ENCODE measurements at places on chromosomes 7 and 10. TPM values are rescaled to one million over a fixed set of nuclear protein-coding genes. Genes with fewer than 3 reads are reported as not detected.

Gene ZNF467
- 1.9 TPM for total RNA-seq

Gene PRF1
- total RNA-seq = not detected

Gene IRF5
- total RNA-seq = not detected

Gene GLI3
- total RNA-seq = 141 TPM

Gene HOXA10
- total RNA-seq = not detected

Gene TMEM176A
- total RNA-seq = 2.0 TPM

Gene OR6V1
- not detected for total RNA-seq

Gene SLC26A5
- not detected for total RNA-seq

Gene PRLHR
- total RNA-seq = not detected

Gene DENND2A
- total RNA-seq = 29.8 TPM

DNA sequence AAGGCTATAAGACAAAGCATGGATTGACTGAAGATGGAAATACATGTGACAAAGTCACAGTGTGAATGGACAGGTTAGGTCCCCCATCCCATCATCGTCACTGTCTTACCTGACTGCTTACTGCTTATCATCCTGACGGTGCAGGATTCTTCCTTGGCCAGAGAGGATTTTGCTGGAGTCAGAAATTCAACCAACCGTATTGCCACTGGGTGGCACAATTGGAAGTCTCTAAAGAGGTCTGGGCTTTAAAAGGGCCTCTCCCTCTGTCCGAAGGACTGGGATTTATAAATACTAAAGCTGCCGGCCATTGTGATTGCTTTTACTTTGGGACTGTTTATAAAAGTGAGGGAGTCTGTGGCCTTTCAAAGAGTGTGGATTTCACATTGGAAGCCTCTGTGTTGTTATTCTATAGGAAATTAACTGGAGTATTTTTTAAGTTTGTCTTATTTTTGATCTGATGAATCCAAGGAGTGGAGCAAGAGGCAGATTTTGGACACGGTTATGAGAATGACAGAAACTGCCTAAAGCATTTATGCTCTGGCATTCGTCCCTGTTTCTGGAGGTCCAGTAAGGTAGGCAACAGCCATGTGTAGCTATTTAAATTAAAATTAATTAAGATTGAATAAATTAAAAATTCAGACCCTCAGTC is 113.3 kb upstream of the CREB5 start:
- DNase-seq = peak; percentile 22
- peaks cover 6% of the 10 kb centered on the region for H3K4me1 ChIP-seq
- peaks cover 5% of the 10 kb centered on the region for H3K27me3 ChIP-seq
- no peaks in the 10 kb centered on the region for H3K36me3 ChIP-seq

DNA sequence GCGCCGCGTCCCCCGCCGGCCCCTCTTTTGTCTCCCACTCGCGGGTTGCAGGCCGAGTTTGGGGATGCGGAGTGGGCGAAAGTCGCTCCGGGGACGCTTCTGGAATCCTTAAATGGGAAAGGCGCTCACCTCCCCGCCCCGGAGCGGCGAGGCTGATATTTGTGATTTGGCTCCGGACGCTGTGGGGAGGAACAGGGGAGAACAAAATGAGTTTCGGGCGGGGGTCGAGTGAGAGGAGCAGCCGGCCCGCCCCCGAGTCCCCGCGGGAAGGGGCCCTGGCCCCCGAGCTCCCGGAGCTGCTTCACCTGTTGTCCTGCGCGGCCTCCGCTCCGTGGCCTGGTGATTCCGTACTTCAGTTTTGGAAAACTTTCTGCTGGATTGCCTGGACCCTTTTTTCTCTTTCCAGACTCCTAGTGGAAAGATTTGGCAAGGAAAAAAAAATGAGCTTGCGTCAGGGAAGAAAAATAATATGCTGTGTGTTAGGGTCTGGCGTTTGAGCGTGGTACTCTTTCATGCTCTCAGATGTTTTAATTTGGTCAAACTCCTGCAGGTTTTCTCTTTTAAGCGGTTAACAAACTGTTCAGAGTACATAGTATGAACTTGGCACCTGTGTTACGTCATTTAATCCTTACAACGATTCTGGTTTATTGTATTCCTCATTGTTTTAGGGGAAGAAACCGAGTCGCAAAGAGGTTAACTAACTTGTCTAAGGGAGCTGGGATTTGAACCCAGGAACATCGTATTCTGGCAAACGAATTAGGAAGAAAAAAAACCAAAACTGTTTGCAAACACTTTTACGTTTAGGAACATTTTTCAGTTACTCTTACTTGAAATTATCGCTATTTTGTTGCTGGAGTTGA is 924 bp downstream of the BMPR1A start:
- DNase-seq = peak; percentile 29
- H3K27ac ChIP-seq = peak overlapping the region; percentile 80
- peak overlapping the region; percentile 98 for H3K4me3 ChIP-seq
- H3K4me1 ChIP-seq = peaks cover 70% of the 10 kb centered on the region

DNA sequence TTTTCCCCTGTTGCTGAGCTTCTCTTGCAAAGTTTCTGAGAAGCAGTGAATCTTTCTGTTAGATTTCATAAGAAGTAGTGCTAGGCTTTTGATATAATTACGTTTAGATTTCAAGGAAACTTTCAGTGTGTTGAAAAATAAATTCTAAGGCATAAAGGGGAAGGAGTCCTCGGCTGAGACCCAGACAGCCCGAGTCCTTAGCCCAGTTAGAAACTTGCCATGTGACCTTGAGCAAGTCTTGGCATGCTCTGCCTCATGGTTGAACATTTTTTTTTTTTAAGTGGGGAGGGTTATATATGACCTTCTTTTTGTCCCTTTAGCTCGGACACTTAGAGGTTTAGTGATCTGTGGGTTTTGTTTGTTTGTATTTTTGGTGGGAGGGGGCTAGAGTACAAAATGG is 117.5 kb downstream of the TCF7L2 start:
- no peak for DNase-seq
- no peak overlapping the region for H3K27ac ChIP-seq
- no peak overlapping the region for H3K4me3 ChIP-seq
- H3K27me3 ChIP-seq = no peaks in the 10 kb centered on the region
- H3K4me1 ChIP-seq = peaks cover 9% of the 10 kb centered on the region

- no peak for DNase-seq
- no peaks in the 10 kb centered on the region for H3K4me1 ChIP-seq
- H3K27ac ChIP-seq = no peak overlapping the region
These were observed 269.7 kb downstream of the AGMO start for GRCh38 chr7:15292138-15292537.

GRCh38 chr7:36650766-36651312 is 73.5 kb downstream of the AOAH start:
- H3K4me1 ChIP-seq = peaks cover 32% of the 10 kb centered on the region
- no peak for DNase-seq
- no peaks in the 10 kb centered on the region for H3K27me3 ChIP-seq
- no peak overlapping the region for H3K4me3 ChIP-seq
- H3K36me3 ChIP-seq = no peaks in the 10 kb centered on the region

DNA sequence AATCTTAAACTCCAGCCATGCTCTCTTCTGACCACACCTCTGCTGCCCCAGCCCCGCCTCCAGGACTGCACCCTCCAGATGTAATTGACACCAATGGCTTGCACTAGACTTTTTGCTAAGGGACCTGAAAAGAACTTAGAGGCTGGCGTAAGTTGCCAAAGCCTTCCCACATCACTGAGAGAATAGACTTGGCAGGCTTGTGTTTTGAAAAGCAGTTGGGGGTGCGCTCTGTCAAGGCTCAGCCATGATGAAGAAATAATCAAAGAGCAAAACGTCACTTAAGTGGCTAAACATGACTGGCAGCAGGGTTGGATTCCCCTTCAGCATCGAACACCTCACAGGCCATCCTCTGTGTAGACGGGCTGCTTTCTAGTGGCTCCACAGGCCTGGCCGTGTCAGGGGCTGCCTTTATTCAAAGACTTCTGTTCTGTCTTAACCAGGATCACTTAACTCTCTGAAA is 195.2 kb upstream of the C7orf33 start:
- DNase-seq = no peak
- peaks cover 3% of the 10 kb centered on the region for H3K36me3 ChIP-seq
- no peak overlapping the region for H3K4me3 ChIP-seq

DNA sequence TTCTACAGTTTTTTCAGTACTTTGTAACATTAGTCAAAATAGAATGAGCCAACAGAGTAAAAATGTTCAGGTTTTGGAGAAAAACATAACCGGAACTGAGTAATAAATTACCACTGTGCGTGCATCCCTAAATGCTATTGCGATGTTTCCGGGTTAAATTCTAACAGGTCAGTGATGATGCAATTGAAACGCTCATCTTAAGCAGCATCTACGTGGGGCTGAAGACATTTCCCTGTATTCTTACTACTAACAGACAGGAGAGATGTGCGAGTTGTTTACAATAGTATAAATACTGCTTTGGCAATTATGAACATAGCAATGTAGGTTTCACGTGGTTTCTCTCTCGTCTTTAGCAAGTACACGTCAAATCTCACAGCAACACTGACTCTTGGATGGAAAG is 149.4 kb downstream of the USP6NL start:
- no peak overlapping the region for H3K4me3 ChIP-seq
- no peak overlapping the region for H3K27ac ChIP-seq
- no peaks in the 10 kb centered on the region for H3K27me3 ChIP-seq
- peaks cover 3% of the 10 kb centered on the region for H3K4me1 ChIP-seq

DNA sequence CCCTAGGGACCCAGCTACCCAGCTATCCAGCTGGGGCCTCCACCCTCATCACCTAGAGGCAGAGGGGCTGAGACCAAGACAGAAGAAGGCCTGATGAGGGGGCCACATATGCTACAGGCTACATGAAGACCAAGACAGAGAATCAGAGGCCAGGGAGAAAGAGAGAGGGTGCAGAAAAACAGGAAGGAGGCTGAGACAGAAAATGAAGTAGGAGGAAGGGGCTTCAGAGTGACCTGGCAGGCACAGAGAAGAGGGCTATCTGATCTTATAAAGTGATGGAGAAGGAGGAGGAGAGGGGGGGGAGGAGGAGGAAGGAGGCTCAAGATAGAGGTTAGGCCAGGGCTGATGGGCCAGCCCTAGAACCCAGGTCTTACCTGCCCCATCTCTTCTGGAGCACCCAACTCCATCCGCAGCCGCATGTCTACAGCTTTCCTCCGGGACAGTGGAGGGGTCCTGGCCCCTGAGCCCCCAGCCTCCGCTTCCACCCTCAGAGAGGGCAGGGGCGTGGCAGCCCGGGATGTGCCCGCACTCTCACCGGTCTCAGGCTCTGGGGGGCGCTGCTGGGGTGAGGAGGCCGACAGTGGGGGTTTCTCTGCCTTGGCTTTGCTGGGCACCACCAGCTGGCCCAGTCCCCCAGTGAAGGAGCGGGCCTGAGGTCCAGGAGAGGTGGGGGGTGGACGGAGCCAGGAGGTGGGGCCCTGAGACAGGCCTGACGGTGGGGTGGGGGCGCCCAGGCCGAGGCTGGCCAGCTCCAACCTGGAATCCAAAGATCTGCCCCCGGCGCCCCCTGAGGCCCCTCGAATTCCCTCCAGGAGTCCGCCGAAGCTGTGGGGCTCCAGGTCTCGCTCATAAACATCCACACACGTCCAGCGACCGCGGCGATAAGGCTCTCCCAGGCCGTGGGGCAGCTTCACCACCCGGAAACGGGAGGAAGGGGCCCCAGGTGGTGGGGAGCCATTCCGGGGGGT is 1.8 kb downstream of the TSC22D4 start:
- peaks cover 32% of the 10 kb centered on the region for H3K4me1 ChIP-seq
- H3K36me3 ChIP-seq = no peaks in the 10 kb centered on the region
- DNase-seq = no peak
- peak overlapping the region; percentile 88 for H3K4me3 ChIP-seq
- H3K27ac ChIP-seq = no peak overlapping the region

GRCh38 chr7:2198206-2198605 is 34.5 kb downstream of the MAD1L1 start:
- H3K4me1 ChIP-seq = peaks cover 2% of the 10 kb centered on the region
- peaks cover 25% of the 10 kb centered on the region for H3K36me3 ChIP-seq
- no peaks in the 10 kb centered on the region for H3K27me3 ChIP-seq
- no peak for DNase-seq
- no peak overlapping the region for H3K27ac ChIP-seq
- no peak overlapping the region for H3K4me3 ChIP-seq

- H3K27ac ChIP-seq = peak overlapping the region; percentile 63
- peak; percentile 75 for DNase-seq
- peaks cover 2% of the 10 kb centered on the region for H3K27me3 ChIP-seq
- peaks cover 44% of the 10 kb centered on the region for H3K4me1 ChIP-seq
- H3K4me3 ChIP-seq = peak overlapping the region; percentile 90
These were observed 2.0 kb upstream of the LZTS2 start for GRCh38 chr10:100997360-100998182.

DNA sequence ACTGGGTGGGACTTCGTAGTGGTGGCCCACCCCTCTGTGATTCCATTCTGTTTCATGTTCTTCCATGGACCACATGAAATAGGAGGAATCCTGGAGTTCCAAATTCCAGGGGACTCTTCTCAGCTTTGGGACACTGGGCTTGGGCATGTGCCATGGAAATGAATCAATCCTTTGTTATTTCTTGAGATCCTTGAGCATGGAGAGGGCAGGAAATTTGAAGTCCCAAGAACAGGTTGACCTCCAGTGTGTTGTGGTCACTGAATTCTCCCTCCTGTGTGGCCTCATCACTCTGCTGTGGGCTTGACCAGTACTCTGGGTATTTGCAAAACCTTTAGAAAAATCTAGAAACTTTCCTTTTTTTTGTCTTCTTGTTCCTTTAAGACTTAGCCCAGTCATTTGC is 22.7 kb downstream of the TACR2 start:
- peaks cover 16% of the 10 kb centered on the region for H3K4me1 ChIP-seq
- no peak for DNase-seq
- no peak overlapping the region for H3K27ac ChIP-seq
- H3K4me3 ChIP-seq = no peak overlapping the region

- no peaks in the 10 kb centered on the region for H3K36me3 ChIP-seq
- peaks cover 27% of the 10 kb centered on the region for H3K4me1 ChIP-seq
- H3K27me3 ChIP-seq = no peaks in the 10 kb centered on the region
- H3K4me3 ChIP-seq = no peak overlapping the region
These were observed 185.4 kb downstream of the DNAJB6 start for GRCh38 chr7:157522189-157522588.

GRCh38 chr7:26183545-26184280 is 16.8 kb downstream of the HNRNPA2B1 start:
- peaks cover 44% of the 10 kb centered on the region for H3K4me1 ChIP-seq
- peaks cover 25% of the 10 kb centered on the region for H3K36me3 ChIP-seq
- H3K4me3 ChIP-seq = peak overlapping the region; percentile 52
- DNase-seq = no peak

DNA sequence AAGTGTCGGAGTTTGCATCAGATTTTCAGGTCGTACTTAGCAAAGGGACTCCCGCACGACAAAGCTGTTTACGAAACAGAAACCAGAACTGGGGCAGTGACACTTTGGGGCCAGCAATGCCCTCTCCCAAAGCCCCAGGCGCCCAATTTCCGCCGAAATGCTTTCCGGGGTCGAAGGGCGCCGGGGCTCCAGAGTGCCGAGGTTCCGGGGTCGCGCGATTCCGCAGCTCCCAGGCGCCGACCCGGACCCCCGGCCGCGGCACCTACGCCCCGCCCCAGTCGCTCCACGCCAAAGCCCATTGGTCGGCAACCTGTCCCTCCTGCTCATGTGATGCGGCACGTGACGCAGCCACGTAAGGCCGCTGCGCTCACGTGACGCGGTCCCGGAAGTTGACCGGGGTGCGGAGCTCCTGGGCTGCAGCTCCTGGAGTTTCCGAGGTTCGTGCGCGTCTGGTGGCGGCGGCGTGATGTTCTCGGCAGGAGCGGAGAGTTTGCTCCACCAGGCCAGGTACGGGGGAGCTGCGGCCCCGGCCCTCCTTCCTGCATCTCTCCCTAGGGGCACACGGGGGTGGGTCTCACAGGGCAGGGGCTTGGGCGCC is at the start of gene AP5Z1:
TSS of gene AP5Z1 (plus strand) at position 374 of the 598 bp plus-strand sequence. CDS start at position 467, 93 bp downstream.
- peak within 1 kb of the TSS; percentile 98 for H3K4me3 ChIP-seq
- H3K36me3 ChIP-seq = peaks cover 3% of the 10 kb centered on the region
- H3K4me1 ChIP-seq = peaks cover 27% of the 10 kb centered on the region

Data from neural crest cell (in vitro differentiated cells).